Prostate gland (tissue), 2 donors: ENCODE measurements at places on chromosomes 1 and 21. TPM values are rescaled to one million over a fixed set of nuclear protein-coding genes. Genes with fewer than 3 reads are reported as not detected.

GRCh38 chr1:202723708-202724107, 13.5 kb upstream of the SYT2 start:
- no peak overlapping the region for H3K4me3 ChIP-seq
- no peak for DNase-seq
- no peaks in the 10 kb centered on the region for H3K36me3 ChIP-seq
- H3K27me3 ChIP-seq = no peaks in the 10 kb centered on the region
- no peak overlapping the region for H3K27ac ChIP-seq
- no peaks in the 10 kb centered on the region for H3K4me1 ChIP-seq

DNA sequence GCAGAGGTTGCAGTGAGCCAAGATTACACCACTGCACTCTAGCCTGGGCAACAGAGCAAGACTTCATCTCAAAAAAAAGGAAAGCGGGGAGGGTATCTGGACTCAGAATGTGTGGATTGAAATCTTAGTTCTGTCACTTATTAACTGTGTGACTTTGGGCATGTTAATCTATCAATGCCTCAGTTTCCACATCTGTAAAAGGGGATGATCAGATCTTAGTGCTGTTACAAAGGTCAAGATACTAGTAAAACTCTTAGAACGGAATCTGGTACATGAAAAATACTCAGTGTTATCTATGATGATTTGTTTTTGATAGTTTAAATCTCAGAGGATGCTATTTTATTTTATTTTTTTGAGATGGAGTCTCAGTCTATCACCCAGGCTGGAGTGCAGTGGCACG, 10.5 kb downstream of the FAM76A start:
- H3K27ac ChIP-seq = no peak overlapping the region
- H3K4me3 ChIP-seq = no peak overlapping the region
- no peaks in the 10 kb centered on the region for H3K36me3 ChIP-seq
- DNase-seq = no peak

DNA sequence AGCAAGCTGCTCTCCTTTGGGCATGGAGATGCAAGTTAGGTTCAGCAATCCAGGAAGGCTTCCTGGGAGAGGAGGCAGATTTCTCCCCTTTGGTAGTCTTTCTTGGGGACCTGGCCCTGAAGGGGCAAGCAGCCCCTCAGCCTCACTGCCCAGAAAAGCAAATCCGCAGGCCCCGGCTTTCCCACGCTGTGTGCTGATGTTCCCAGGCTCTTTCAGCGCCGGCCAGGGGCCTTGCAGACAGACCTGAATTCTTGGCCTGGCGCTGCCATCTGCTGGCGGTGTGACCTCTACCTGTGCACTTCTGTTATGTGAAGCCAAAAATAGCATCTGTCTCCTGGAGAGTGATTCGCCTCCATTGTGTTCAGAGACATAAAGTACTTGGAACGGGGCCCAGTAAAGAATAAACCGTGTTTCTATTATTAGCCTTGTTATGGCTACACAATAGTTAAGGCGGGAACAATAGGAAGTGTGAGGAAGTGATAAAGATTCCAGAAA, 64.8 kb downstream of the ALPL start:
- H3K4me3 ChIP-seq = no peak overlapping the region
- H3K36me3 ChIP-seq = no peaks in the 10 kb centered on the region
- DNase-seq = peak; percentile 81
- no peaks in the 10 kb centered on the region for H3K27me3 ChIP-seq

DNA sequence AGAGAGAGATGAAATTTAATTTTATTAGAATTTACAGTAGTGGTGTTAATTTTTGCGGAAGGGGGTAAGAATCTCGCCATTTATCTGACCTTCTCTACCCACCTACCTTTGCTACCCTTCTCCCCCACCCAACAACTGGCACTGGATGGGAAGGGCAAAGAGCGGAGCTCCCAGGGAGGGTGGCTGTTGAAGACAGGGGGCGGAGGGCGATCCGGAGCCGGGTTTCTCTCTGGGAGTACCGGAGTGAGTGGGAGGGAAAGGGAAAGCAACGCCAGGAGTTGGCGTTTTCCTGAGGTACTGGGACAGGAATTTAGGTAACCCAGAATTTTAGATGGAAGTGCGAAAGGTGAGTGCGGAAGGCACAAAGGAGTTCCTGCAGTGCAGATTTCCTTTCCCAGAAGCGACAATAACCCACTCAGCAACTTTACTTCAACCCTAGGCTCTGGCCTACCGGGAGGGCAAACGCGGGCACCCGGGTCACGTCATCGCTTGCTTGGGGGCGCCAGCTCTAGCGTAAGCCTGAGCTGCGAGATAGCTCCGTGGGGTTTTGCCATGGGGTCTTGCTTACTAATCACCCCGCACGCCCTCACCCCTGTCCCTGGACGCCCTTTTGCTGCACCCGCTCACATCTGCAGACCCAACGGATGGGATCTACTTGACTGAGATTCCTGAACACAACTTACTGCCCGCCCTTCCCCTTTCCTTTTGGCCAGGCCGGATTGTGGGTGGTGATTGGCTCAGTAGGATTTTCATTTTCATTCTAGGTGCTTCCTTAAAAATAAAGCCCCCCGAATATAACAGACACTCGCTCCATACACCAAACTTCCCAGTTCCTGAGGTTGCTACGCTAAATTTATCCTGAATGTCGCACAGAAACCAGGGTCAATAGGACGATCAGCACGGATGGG, 413.0 kb upstream of the ESRRG start:
- H3K27ac ChIP-seq = no peak overlapping the region
- no peak for DNase-seq
- H3K4me1 ChIP-seq = no peaks in the 10 kb centered on the region
- H3K4me3 ChIP-seq = no peak overlapping the region
- H3K36me3 ChIP-seq = no peaks in the 10 kb centered on the region

LTN1 gene
- total RNA-seq = 29.5 TPM

HAO2 gene
- not detected for total RNA-seq

DNA sequence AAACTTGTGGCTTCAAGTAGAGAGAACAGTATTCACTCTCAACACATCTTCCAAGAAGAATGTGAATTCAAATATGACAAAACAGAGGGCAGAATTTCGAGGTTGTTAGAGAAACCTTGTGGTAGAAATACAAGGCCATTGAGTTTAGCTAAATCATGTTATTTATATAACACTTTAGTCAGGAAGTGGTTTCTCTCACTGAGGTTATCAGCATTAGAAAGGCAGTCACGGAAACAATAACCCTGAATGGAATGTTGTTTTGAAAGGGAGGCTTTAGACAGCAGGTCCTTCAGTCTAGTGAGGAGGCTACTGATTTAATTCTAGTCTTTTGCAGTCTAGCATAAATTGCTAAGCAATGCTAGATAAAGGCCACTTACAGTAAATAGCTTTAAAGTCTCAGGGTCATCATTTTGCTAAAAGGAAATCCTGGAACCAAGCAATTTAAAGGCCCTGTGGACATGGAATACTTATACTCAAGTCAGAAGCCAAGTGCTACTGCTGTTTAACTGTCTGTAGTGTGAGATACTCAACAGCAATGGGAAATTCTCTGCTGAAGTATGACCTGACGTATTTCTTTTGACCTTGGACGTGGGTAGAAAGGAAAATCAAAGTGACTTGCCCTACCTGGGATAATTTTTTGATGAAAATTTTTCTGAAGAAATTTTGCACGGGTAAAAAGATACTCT, 89.0 kb upstream of the CHODL start:
- DNase-seq = no peak
- no peaks in the 10 kb centered on the region for H3K36me3 ChIP-seq
- no peak overlapping the region for H3K4me3 ChIP-seq
- H3K4me1 ChIP-seq = no peaks in the 10 kb centered on the region
- no peak overlapping the region for H3K27ac ChIP-seq
- no peaks in the 10 kb centered on the region for H3K27me3 ChIP-seq

EDN2 gene
- total RNA-seq = 12.6 TPM

PLOD1 gene
- total RNA-seq = 80.2 TPM

PDE9A gene
- total RNA-seq = 80.0 TPM

LCE1A gene
- not detected for total RNA-seq

DNA sequence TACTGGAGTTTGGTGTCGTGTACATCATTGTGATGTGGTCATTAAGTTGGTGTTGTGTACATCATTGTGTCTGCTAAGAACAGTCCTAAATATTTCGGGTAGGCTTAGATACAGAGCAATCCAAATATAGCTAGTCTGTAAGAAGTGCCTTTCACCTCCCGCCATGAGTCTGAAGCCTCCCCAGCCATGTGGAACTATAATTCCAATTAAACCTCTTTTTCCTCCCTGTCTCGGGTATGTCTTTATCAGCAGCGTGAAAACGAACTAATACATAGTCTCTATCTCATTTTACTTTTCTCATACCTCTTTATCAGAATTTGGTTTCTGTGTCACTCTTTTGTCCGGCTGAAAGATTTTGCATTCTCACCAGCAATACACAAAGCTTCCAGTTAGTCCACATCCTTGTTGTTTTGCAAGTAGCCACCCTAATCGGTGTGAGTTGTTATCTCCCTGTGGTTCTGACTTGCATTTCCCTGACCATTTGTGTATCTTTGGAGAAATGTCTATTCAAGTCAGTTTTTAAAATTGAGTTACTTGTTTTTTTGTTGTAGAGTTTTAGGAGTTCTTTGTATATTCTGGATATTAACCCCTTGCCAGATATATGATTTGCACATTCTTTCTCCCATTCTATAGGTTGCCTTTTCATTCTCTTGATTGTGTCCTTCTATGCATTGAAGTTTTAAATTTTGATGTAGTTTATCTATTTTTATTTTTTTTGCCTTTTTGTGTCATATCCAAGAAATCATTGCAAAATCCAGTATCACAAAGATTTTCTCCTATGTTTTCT, 56.5 kb downstream of the FNBP1L start:
- no peaks in the 10 kb centered on the region for H3K36me3 ChIP-seq
- H3K4me1 ChIP-seq = no peaks in the 10 kb centered on the region
- no peak overlapping the region for H3K4me3 ChIP-seq
- no peaks in the 10 kb centered on the region for H3K27me3 ChIP-seq

GRCh38 chr21:28337315-28337714, 655.4 kb downstream of the LTN1 start:
- H3K27ac ChIP-seq = no peak overlapping the region
- H3K27me3 ChIP-seq = no peaks in the 10 kb centered on the region
- no peak for DNase-seq

RGS4 gene
- total RNA-seq = 3.0 TPM

C1QC gene
- 76.9 TPM for total RNA-seq

GRCh38 chr1:37477198-37477931, 3.0 kb downstream of the ZC3H12A start:
- H3K4me3 ChIP-seq = peak overlapping the region; percentile 94
- H3K36me3 ChIP-seq = peaks cover 36% of the 10 kb centered on the region
- H3K27me3 ChIP-seq = no peaks in the 10 kb centered on the region
- H3K4me1 ChIP-seq = peaks cover 33% of the 10 kb centered on the region
- H3K27ac ChIP-seq = peak overlapping the region; percentile 94

- H3K4me3 ChIP-seq = no peak overlapping the region
- no peaks in the 10 kb centered on the region for H3K27me3 ChIP-seq
- no peak overlapping the region for H3K27ac ChIP-seq
- no peaks in the 10 kb centered on the region for H3K36me3 ChIP-seq
Observed at GRCh38 chr1:215377746-215378145, 189.4 kb upstream of the KCTD3 start.

DNA sequence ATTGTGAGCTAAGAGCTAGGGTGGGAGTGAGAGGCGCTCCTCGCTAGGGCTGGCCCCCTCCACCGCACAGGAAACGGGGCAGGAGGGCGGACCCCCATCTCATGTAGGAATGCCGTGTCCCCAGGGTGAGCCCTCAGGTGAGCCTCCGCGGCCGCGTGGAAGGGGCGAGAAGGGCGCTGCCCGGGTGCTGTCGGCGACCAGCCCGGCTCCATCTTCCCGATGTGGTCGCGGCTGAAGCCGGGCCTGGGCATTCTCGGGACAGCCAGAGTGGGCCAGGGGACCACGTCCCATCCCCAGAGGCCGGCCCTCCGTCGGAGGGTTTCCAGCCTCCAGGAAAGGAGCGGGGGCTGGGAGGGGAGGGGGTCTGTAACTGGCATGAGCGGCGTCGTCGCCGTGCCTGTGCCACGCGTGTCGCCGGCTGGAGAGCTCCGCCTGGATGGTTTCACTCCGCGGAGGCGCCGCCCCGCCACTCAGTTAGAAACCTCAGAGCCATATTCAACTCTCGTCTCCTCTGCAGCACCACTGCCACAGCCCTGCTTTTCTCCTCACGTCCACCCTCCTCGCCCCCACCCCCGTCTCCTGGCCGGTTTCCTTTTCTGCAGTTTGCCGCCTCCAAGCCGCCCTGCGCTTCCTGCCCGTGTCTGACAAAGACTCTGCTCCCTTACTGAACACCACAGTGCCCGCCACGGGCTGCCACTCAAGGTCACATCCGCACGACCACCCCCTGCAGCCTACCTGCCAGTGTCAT, at the start of gene TMEM269:
Gene TMEM269, plus strand, starts transcription at position 46 of the 748 bp plus-strand sequence. CDS start 4,903 bp downstream, outside the sequence.
- no peak for DNase-seq
- H3K4me3 ChIP-seq = peak within 1 kb of the TSS; percentile 2
- H3K4me1 ChIP-seq = no peaks in the 10 kb centered on the region
- H3K27ac ChIP-seq = no peak within 1 kb of the TSS
- H3K27me3 ChIP-seq = no peaks in the 10 kb centered on the region
- no peaks in the 10 kb centered on the region for H3K36me3 ChIP-seq

DNA sequence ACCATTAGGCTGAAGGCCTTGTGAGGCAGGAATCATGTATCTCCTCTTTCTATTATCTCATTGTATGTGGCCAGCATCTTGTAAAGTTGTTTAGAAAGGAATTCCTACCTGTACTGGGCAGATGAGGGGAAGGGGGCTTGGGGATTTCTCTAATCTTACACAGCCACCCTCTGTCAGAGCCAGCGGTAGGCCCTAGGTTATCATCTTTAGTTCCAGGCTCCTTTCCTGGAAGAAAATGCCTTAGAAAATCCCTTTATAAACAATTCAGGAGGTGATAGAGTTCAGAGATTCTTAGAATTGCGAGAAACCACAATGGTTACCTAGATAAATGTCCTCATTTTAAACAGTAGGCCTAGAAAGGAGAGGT, 35.2 kb downstream of the DPT start:
- no peak overlapping the region for H3K4me3 ChIP-seq
- no peak overlapping the region for H3K27ac ChIP-seq
- H3K27me3 ChIP-seq = no peaks in the 10 kb centered on the region
- no peak for DNase-seq

C1QA gene
- total RNA-seq = 47.6 TPM

DNA sequence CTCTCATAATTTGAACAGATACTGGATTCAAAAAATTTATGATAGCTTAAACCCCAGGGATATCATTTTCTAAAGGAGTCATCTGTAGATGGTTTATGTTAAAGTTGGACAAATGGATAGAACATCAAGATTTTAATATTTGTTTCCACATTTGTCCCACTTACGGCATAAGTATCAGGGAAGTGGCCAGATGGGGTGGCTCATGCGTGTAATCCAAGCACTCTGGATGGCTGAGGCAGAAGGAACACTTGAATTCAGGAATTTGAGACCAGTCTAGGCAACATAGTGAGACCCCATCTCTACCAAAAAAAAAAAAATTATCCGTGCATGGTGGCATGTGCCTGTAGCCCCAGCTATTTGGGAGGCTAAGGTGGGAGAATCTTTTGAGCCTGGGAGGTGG, 229.1 kb downstream of the GPR52 start:
- no peaks in the 10 kb centered on the region for H3K27me3 ChIP-seq
- no peak overlapping the region for H3K4me3 ChIP-seq
- no peaks in the 10 kb centered on the region for H3K4me1 ChIP-seq
- no peak for DNase-seq
- H3K27ac ChIP-seq = no peak overlapping the region
- H3K36me3 ChIP-seq = no peaks in the 10 kb centered on the region

SAMD11 gene
- 4.5 TPM for total RNA-seq
